Activated CD4-positive, alpha-beta T cell treated with anti-CD3 and anti-CD28 coated beads, Interleukin-2, amount 50 U/mL, for 1 hour (primary cell): ENCODE measurements at places on chromosomes 3 and 15.

DNA sequence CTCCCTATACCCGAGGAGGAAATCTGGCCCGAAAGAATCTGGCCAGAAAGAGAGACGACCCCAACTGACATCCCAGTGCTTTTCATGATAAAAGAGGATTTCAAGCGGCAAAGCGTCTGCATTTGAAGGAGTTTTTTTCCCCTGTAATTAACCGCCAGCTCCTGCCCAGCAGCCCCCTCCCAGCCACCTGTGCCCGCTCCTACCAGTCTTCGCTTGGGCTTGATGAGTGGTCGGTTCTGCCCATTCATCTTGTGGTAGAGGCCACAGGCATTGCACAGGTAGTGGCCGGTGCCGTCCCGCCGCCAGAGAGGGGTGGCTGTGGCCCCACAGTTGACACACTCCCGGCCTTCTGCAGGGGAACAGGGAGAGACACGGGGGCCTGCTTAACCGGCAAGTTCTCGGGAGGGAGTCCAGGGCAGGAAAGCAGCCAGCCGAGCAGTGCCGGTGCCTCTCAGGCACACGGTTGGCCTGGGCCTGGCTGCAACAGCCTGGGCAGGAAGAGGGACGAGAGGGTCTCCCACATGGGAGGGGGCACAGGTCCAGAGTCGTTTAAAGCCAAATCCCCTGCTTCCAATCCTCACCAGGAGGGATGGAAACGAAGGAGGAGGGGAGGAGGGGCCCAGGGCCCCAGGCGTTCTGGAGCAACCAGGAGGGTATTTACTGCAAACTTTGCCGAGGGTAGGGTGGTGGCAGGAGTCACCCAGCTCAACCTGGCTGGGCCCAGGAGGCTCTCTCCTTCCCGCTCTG lies 9.2 kb downstream of the GATA2 start:
- no peak for DNase-seq

GRCh38 chr3:4995500-4996053 lies 16.3 kb downstream of the BHLHE40 start:
- DNase-seq, result no peak

DNA sequence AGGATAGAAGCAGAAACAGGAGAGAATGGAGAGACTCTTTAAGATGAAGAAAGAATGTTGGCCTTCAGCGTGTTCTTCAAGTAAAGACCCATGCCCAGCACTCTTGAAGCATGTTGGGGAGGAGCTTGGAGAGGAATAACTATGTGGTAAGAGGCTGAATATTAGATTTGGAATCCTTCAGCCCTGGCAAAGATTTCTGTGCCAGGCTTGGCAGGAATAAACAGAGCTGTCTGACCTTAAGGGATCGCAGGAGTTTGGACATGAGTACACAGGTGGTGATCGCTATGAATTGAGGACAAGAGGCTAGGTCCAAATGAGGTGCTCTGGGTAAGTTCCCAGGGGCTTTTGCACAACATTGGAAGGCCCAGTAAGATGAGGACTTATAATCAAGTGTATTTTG lies 132.6 kb upstream of the TBL1XR1 start:
- DNase-seq, result no peak

DNA sequence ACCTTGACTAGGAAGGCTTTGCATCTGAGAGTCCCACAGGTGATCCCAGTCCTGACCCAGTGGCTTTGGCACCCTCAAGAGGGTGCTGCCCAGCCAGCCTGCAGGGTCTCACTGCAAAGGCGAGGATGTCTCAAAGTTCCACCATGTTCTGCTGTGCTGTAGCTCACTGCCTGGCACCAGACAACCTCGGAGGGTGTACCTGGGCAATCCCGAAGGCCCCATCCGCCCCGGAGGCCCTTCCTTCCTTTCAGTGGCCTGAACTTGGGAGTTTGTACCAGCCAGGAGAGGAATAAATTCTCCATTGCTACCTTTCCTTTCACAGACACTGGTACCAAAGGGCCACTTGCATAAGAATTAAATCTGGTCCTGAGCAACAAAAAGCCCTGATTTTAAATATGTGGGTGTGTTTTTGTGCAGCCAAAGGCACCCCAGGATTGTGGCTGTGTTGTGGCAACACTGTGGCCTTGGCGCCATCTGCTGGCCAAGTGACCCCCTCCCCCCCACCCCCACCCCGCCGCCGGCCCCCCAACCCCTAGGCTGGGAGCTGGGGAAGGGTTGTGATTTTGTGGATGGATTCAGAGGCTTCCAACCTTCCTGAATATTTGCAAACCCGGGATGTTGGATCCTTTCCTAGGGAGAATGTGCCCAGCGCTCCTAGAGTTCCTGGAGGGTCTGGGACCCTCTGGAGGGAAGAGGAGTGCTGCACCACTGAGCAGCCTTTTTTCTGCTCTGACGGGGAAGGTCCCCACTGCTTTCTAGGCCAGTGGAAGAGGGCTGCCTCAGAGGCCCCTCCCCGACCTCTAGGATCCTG lies 9.7 kb upstream of the PTPN23 start:
- peak; percentile 27 for DNase-seq

- DNase-seq, result no peak
These were observed 104.9 kb upstream of the FLNB start for GRCh38 chr3:57903124-57903890.

- DNase-seq, result peak; percentile 84
These were observed at the start of gene ARHGEF3 for GRCh38 chr3:56801662-56802377. Gene ARHGEF3 (minus strand): TSS chr3:56801949. CDS start chr3:56801798, 151 bp downstream.

DNA sequence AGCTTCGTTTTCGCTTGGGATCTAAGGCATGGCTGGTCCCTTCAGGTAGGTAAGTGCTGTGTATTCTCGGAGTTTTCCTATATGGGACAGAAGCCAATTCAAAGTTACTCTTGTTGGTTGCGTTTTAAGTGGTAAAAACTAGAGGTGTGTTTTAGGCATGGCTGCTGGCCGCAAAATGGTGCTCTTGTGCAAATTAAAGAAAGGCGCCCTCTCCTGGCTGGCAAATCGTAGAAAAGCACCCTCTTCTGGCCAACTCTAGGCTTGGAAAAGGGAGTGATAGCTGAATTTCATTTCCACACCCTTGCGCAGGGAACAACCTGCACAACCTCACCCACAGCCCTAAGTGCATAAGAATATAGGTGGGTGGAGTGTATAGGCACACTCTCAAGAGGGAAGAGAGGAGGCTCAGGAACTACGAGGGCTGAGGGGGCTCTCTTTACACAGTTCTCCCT lies 23.5 kb downstream of the DRD3 start:
- peak; percentile 22 for DNase-seq

DNA sequence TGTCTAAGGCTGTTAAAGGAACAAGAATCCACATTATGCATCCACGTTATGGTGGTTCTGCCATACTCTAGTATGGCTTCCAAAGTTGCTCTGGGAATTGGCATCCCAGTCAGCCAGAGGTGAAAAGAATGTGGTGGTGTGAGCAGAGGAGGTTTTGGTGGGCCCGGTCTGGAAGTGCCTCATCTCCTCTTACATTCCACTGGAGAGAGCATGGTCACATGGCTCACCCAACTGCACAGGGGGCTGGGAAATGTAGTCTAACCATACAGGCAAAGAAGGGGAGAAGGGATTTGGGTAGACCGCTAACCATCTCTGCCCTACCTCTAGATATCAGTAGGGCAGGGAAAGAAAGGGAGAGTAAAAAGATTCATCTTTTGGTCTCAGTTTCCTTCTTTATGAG lies 3.2 kb upstream of the HEG1 start:
- no peak for DNase-seq

- DNase-seq, result no peak
These were observed 314 bp upstream of the TMED3 start for GRCh38 chr15:79310612-79310984.

DNA sequence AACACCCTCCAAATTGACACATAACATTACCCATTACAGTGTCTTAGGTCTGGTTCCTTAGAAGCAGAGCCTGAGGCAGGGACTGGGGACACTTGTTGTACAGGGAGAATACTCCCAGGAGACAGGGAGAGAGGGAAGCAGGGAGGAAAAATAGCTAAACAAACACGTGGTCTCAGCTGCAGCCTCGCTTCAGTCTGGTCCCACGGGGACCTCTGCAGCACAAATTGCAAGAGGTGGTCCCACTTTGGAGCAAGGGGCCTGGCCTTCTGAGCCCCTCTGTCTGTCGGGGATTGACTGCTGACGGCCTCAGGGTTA lies 25.0 kb upstream of the PLA2G4D start:
- no peak for DNase-seq

GRCh38 chr3:133113927-133114597 lies 75.9 kb downstream of the TMEM108 start:
- DNase-seq, result no peak

DNA sequence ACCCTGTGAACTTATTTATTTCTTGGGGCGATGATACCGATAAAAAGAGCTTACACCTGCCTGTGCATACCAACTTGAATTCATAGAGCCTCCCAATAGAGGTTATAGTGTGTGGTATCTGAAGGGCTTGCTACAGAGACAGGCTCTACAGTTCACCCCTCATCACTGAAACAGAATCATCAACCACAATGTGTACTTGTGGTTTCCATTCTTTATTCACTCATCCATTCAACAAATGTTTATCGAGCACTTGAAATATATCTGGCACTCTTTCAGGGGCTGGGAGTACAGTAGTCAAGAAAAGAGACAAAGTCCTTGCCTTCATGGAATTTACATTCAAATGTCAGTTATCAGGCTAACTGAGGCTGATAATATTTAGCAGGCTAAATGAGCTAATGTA lies 134.4 kb upstream of the SKOR1 start:
- no peak for DNase-seq

DNA sequence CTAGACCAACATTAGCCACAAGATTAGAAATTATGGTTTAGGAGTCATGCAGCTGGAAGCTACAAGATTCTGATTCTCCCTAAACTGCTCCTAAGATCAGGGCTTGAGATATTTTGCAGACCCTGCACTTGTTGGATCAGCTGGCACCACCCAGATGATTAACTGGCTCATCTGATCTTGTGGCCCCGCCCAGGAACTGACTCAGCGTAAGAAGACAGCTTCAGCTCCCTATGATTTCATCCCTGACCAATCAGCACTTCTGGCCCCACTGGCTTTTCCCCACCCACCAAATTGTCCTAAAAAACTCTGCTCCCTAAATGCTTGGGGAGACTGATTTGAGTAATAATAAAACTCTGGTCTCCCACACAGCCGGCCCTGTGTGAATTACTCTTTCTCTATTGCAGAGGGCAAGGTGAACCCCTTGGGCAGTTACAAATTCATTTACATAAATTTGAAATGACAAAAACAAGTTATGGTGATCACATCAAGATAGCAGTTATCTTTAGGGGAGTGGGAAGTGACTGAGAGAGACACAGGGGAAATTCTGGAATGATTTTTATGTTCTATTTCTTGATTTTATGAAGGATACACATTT lies 76.5 kb downstream of the CD200R1L start:
- no peak for DNase-seq

GRCh38 chr15:100353449-100353848 lies 11.7 kb upstream of the ADAMTS17 start:
- DNase-seq, result no peak

- DNase-seq, result no peak
These were observed 41.8 kb downstream of the CHCHD6 start for GRCh38 chr3:126745760-126746394.

- no peak for DNase-seq
These were observed 737 bp upstream of the EPHB1 start for GRCh38 chr3:134794323-134794722.

DNA sequence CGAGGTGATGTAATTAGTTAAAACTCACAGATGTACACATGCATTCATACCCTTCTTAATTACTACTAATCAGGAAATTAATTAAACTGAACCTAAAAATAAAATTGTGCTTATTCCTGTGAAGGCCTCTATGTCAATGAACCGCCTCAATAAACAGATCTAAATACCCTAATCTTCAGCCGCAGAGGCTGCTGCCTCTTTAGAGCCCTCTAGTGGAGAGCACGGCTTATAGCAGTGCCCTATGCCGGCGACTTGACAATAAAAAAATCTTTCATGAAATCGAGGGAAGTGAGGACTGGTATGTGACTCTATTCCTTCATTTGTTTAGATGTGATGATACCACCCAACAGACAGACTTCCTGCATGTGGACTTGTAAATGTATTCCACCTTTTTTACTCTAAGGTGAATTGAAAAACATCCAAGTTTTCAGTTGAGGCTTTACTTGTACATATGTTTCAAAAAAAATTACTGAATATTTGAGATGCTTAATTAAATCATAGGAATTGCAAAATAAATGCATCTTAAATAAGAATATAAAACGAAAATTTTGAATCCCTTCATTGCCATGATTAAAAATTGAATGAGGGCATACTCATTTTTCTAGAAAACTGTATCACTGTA lies 8.3 kb upstream of the EPHA3 start:
- DNase-seq, result peak; percentile 13

DNA sequence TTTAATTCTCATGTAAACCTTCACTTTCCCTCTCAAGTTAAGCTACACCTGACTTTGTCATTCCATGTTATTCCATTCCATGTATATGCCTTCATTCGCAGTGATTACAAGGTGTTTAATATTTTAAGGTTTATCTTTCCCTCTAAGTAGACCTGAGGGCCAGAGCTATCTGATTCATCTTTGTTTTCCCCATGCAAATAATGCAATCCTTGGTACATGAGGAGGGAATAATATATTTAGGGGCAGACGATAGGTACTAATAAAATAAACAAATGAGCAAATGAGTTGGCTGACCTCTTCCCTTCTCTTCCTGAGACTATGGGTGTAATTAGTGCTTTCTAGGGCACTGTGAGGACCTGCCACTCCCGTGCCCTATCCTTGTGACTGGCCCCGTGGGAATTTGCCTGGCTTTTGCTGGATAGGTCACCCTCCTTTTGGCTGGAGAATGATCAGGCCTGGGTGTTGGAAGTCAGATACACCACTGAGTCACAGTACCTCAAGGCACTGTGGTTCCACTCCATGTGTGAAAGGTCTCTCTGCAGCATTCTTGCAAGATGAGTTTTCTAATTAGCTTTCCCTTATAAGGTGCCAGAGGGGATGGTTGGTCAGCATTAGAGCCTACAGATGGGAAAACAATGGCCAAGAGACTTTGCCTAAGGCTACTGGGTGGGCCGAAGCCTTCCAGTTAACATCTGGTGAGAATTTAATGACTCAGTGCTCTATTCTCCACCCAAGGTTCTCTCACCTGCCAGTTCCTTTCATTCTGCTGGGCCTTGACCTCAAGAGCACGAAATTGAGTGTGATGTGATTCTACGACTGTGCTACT lies 183.2 kb downstream of the P3H2 start:
- no peak for DNase-seq

- no peak for DNase-seq
These were observed 59.3 kb upstream of the ABHD10 start for GRCh38 chr3:111919370-111920065.

GRCh38 chr3:126878664-126879063 lies 104.3 kb upstream of the PLXNA1 start:
- no peak for DNase-seq

- DNase-seq, result no peak
These were observed 4.2 kb upstream of the LRIG1 start for GRCh38 chr3:66504850-66505641.

- DNase-seq, result no peak
These were observed 9.5 kb downstream of the MAN2C1 start for GRCh38 chr15:75358771-75359536.

- DNase-seq, result no peak
These were observed 73.9 kb downstream of the RNF13 start for GRCh38 chr3:149886957-149887356.
